ENCODE measurements at places on chromosomes 6 and 20.
A peak's percentile ranks its signal among the peaks of the same experiment; 100 is the strongest.

GRCh38 chr20:47578543-47578942, 76.9 kb downstream of the NCOA3 start:
- DNase-seq: no peak

GRCh38 chr6:133241086-133241900, at the start of gene EYA4:
EYA4 (plus strand) TSS chr6:133241357; CDS start chr6:133274781, 33,424 bp downstream.
- DNase-seq: no peak

GRCh38 chr6:158366363-158366762, 54.1 kb downstream of the TULP4 start:
- DNase-seq: no peak

DNA sequence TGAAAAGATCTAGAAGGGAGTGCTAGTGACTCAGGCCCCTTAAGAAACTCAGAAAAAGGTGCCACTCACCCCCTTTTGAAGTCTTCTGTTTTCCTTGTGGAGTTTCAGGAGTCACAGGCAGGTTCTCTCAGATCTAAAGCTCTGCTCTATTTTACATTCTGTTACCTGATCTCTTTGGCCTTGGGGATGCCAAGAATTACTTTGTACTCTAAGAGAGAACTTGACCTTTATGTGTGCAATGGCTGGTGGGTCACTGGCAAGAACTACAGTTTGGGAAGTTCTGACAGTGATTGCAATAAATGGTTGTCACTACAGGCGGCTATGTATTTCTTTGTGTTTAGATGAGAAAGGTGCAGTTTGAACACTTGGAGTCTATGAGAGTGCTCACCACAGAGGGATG, 24.2 kb upstream of the ENPP4 start:
- DNase-seq: no peak

- no peak for DNase-seq
Measured at GRCh38 chr6:85405853-85406198, 44.1 kb upstream of the NT5E start.

DNA sequence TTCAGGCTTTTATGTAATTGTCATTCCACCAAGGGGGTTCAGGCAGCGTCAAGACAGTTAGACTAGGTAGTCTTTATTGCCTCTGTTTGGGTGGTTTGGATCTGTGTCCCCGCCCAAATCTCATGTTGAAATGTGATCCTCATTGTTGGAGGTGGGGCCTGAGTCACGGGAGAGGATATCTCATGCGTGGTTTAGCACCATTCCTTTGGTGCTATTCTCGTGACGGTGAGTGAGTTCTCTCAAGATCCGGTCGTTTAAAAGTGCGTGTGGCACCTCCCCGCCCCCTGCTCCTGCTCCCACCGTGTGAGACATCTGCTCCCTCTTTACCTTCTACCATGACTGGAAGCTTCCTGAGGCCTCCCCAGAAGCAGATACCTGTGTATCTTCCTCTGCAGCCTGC, 51.3 kb upstream of the FOXC1 start:
- no peak for DNase-seq

DNA sequence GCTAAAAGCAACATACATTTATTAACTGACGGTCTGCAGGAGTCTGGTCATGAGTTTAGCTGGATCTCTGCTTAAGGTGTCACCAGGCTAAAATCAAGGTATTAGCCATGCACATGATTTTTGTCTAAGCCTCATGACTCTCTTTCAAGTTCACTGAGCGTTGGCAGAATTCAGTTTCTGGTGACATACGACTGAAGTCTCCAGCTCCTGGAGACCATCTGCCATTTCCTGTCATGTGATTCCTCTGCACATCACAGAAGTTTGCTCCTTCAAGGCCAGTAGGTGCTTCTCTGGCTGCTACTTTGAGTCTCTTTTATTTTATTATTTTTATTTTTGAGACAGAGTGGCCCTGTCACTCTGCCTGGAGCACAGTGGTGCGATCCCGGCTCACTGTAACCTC, 148.4 kb upstream of the EYA4 start:
- peak; percentile 19 for DNase-seq

DNA sequence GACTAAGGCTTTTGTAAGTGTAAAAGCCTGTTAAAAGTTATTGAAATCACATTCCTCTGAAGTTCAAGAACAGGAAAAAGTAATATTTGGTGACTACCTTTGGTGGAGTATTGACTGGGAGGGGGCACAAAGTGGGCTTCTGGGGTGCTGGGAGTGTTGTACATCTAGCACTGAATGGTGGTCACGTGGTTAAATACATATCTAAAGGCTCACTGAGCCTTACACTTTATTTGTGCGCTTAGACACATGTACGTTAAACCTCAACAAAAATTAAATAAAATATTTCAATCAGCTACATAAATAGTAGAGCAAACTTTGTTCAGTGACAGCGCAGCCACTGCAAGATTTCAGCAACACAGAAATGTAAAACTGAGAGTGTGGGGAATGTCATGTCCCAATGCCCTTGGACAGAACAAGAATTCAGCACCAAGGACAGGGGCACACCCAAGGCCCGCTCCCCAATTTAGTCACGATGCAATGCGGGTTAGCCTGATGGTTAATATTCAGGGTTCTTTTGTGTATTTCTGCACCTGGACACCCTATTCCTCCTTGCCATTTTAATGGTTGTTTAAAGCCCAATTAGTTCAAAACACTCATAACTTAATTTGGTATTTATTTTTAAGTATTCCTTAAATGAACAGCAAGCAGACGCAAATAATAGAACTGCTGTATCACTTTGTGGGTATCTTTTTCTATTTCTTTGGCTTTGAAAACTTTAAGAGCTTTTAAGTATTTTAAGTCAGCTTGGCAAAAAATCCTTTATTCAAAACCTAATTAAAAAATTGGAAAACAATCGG, 37.4 kb downstream of the ANGPT4 start:
- no peak for DNase-seq

- DNase-seq: no peak
Measured at GRCh38 chr6:63599243-63599642, 27.0 kb downstream of the LOC128125822 start.

DNA sequence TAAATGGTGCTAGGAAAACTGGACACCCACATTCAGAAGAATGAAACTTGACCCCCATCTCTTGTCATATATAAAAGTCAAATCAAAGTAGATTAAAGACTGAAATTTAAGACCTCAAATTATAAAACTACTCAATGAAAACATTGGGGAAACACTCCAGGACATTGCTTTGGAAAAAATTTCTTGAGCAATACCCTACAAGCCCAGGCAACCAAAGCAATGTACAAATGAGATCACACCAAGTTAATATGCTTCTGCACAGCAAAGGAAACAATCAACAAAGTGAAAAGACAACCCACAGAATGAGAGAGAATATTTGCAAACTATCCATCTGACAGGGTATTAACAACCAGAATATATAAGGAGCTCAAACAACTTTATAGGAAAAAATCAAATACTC, 407.9 kb upstream of the BTBD3 start:
- no peak for DNase-seq

DNA sequence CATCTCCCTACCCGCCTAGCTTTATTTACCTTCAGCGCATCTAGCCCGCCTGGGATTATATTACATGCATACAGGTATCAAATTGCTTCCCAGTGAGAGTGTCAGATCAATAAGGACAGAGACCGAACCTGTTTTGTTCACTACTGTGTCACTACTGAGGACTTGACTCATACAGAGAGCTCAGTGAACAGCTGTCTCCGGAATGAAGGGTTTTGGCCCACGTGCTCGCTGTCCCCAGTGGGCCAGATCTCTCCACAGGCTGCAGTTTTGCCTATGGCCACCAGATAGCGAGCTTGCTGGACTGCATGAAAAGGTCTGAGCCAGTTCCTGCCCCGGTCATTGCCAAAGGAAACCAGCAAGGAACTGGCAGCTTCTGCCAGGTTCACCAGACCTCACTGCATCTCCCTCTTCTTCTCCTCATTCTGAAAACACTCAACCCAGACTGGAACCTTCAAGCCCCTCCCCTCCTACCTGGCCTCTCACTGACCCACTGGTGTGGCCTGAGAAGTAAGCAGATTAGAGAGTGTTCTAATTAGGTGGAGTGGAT, 150.8 kb downstream of the ZMYND8 start:
- DNase-seq: peak; percentile 95

DNA sequence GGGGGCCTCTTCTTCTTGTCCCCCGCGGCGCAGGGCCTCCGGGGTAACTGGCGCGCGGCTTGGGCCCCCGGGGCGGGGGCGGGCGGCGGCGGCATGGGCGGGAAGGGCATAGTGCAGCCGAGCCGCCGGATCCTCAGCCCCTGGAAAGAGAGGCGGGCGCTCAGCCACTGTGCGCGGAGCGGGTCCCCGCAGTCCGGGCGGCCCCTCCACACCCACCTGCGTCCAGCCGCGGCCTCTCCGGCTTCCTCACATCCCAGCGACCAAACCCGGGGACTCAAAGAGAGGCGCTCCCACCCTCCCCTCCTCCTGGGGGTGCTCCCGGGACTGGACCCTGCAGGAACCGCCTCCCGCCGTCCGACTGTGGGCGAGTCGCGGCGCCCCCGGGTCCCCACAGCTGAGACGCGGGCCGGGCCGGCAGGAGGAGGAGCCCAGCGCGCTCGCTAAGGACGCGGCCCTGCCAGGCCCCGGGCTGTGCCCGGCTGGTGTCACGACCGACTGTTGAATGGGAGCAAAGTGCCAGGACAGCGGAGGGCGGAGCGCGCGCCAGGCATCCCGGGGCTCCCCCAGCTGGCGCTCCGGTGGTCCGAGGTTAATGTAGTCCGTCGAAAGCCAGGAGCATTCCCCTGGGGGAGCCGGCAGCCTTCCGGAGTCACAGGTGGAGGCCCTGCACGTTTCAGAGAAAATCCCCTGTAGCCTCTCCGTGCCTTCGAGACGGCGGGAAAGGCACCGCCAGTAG, at the start of gene PRR18:
PRR18 (minus strand) TSS at position 360 of the 736 bp plus-strand sequence; CDS start at position 110, 250 bp downstream.
- DNase-seq: peak; percentile 14

GRCh38 chr6:17156966-17157365, 55.1 kb downstream of the STMND1 start:
- no peak for DNase-seq

All from NCI-H2171 (cell line).